ENCODE measurements at places on chromosomes 7 and 10.

DNA sequence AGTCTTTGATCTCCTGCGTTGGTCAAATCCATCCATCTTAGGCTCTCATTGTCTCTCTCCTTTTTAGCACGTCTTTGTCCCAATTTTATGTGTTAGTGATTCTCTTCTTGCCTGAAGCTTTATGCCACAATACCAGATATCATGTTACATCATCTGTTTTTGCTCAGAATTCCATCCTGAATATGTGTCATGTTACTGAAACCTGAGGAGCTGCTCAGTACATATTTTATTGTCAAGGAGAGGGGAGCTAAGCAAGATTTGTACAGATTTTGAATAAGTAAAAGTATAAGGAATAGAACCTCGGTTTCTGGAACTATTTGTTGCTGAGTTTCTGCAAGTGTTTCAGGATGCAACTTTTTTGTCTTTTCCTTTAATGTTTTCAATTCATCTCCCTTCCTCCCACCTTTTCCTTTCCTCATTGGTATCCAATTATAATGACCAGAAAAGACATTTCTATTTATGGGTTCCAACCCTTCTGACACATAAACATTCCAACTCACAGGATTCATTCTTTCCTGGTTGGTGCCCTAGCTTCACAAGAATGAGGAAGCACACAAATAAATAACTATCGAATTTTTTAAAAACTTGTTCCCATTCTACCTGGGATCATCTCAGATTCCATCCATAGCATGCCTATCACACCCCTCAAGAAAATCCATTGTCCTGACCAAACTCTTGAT lies 291.8 kb downstream of the CRPPA start:
- no peak for DNase-seq

DNA sequence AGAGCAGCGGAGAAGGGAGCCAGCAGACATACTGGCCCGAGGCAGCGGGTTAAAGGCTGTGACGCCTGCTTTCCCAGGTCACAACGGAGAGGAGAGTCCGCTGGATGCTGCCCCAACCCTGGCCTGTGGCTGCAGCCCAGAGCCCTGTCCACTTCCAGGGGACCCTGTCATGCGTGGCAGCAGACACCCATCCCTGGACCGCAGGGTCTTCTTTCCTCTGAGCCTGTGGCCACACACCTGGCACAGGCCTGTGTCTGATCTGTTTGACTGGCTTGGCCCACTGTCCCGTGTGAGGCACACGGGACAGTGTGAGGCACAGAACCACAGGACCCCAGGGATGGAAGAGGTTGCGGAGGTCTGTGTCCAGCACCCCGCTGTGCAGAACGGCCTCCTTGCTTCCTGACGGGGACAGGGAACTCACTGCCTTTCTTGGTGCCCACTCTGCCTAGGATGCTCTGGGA lies 42.4 kb downstream of the INSIG1 start:
- no peak for DNase-seq

DNA sequence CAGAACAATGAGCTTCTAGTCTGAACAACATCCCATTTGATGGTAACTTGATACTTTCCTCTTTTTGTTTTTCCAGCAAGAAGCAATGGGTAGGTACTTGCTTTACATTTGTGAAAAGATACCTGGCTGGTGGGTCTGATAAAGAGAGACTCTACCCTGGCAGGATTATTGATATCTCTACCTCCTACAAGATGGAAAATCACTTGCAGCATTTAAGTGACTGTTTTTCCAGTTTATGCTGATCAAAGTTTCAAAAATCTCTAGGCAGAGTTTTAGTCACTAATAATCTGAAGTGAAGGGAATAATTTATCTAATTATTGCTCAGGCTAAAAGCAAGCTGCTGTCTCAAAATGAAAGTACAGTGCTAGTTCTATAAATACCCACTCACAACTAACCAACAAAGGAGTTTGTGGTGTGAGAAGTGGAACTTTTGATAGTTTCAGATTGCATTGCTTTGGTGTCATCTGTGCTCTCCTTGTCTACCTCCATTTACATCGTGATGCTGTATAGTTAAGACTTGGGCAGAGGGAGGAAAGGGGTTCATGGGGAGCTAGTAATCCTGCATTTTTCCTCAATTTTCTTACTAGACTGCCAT lies 86.0 kb upstream of the ANKRD1 start:
- no peak for DNase-seq

DNA sequence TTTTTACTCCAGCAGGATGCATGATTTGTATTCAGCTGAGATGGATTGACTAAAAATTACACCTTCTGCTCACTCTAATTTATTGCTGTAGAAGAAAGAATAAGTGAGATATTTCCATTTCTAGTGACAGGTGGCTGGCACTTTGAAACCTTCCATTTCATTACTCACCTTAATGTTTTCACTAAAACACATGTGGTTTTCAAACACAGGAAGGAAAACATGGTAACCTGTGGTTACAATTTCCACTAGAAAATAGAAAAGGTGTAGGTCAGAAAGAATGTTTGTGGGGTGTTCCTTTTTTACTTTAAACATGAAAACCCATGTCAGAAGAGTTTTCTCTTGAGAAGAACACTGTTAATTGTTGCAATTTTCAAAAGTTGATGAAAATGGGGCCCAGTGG lies 12.0 kb upstream of the PRKCQ start:
- DNase-seq = no peak

- no peak for DNase-seq
Observed at GRCh38 chr7:149241696-149242095, 2.2 kb downstream of the ZNF212 start.

- no peak for DNase-seq
Observed at GRCh38 chr10:49778197-49778596, 16.1 kb upstream of the OGDHL start.

GRCh38 chr10:44030738-44031137 lies 354.2 kb downstream of the CXCL12 start:
- DNase-seq = no peak
